ENCODE measurements at places on chromosomes 4 and X. TPM values are rescaled to one million over a fixed set of nuclear protein-coding genes. Genes with fewer than 3 reads are reported as not detected.

PPP3CA gene
- total RNA-seq: 44.5 TPM

GRCh38 chr4:185265942-185266341 is 56.5 kb downstream of the SNX25 start:
- DNase-seq: no peak

P2RY8 gene
- 0.23 TPM for total RNA-seq

ERCC6L gene
- 1.2 TPM for total RNA-seq

TENM3 gene
- total RNA-seq: 40.3 TPM

DNA sequence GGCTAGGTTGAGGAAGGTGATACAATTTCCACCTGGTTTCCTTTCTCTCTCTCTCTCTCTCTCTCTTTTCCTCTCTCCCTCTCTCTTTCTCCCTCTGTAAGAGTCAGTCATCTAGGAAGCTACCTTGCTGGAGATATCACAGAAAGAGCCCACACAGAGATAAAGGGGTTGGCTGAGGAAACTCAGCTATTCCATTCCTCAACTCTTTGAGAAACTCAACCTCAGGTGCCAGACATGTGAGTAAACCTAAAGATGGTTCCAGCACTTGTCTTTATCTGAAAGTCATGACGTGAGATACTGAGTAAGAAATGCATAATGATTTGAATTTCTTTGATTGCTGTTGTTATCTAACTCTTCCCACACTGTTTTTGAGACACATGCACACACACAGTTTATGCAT is 564.0 kb downstream of the SPOCK3 start:
- DNase-seq: no peak

- DNase-seq: no peak
Observed at GRCh38 chr4:121183989-121184388, 19.9 kb upstream of the TNIP3 start.

DNA sequence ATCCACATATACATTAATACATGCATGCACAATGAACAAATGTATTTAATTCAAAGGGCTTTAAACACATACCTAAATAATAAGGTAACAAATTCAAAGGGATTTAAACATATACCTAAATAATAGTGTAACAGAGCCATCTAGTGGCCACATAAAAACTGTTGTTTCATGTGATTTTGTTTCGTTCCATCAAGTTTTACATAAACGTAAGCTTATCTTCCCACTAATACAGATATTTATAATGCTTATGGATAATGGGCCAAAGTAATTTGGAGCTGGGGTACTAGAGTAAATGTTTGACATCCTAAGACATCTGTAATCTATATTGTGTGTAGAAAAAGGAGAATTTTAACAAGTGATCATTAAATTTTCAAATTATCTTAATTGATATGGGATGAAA is 82.3 kb downstream of the PRSS12 start:
- peak; percentile 44 for DNase-seq

GRCh38 chr4:114694770-114695169 is 96.2 kb downstream of the UGT8 start:
- peak; percentile 20 for DNase-seq

DNA sequence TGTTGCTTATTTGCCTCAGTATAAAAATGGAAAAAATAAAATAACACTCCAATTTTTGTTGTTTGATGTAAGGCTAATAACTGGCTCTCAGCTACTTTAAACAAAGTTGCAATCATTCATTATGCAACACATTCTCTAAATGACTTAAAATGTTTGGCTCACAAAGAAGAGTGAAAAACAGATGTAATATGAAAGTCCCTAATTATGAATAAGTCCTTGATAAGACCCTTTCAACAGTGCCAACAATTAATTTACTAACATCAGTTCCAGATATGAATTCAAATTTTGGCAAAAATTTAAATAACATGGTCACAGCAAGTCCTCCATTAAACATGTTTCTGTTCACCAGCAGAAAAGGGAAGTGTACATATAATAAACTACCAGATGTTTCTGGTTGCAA is 69.8 kb downstream of the PAPSS1 start:
- DNase-seq: no peak

GRCh38 chr4:8940792-8941491 is 69.3 kb upstream of the HMX1 start:
- no peak for DNase-seq

DNA sequence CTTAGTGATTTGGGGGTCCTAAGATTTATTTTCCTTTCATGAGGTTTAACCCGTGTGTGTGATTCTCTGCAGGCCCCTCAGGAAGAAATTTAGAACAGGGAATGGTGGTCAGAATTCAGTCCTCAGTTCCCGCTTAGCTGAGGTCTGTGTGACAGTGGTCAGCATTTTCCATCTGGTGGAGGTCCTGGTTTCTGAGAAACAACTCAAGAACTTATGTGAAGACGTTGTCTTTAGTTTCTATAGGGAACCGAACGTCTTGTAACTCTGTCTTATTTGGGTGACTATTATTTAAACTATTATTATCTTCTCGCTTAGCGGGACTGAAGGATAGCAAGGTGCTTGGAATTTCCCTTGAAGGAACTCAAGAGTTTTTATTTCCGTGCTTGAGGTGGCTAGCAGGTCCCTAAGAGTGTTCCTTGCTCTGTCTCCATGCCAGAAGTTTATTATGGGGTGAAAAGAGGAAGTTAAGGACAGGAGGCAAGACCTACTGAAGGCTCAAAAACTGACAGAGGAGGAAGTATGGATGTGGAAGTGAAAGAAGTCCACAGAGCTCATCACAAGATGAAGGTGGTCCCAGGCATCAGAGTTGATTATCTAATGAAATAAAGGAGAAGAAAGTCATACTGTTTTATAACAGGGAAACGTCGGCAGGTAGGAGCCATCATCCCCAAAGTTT is 9.4 kb downstream of the MGST2 start:
- DNase-seq: no peak

- no peak for DNase-seq
Observed at GRCh38 chrX:54230435-54231148, 47.5 kb upstream of the FAM120C start.

DNA sequence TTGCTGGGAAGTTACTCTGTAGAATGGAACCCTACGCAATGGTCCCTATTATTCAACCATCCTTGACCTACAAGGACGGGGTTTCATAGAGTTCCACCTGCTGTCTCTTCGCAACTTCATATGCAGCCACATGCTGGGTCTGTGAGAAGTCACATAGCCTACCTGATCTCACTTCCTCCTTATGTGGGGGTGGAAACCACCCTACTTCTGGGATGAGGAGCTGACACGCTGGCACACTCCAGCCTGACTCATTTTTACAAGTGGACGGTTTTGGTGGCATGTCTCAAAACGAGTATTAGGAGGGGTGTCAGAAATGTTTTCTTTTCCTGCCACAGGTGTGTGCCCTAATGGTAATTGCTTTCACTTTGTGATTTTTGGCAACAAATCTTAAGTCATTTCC is 36.8 kb upstream of the ARSD start:
- DNase-seq: no peak

QRFPR gene
- not detected for total RNA-seq

NLGN4X gene
- 2.2 TPM for total RNA-seq

Measured in glomerular endothelial cell (primary cell).